ENCODE measurements at places on chromosomes 16 and 17.

- no peak for DNase-seq
These were observed 462.6 kb upstream of the MAF start for GRCh38 chr16:80063031-80063712.

DNA sequence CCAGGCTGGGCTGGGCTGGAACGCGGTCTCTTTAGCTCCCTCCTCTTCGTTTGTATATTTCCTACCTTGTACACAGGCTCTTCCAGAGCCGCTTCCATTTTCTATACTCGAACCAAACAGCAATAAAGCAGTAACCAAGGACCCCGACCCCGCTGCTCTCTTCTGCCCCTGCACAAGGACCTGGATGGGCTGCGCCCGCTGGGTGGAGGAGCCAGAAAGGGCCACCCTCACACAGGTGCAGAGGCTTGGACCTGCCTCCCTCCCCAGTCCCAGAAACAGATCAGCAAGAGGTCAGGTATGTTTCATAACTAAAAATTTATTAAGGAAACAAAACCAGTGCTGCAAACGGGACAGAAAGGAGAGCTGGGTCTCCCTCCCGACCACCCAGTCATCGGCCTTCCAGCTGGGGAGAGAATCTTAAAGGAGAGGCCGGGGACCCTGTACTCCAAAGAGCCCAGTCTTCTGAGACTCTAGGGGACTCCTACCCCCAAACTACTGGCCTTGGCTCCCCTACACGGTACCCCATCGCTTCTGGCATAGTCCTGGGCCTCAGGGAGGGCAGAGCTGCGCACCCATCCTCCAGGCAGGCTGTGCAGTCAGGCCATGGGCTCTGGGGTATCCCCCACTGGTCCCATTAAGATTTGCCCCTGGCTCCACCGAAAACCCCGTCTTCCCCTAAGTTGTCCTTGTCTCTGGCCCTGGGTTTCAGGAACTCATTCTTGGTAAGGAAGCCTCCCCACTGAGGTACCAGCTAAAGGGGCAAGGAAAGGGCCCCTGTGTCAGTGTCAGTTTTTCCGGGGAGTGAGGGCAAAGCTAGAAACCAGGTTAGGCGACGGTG lies 4.9 kb downstream of the HIC1 start:
- DNase-seq, result no peak

GRCh38 chr16:87721622-87722585 lies 43.9 kb downstream of the KLHDC4 start:
- no peak for DNase-seq

DNA sequence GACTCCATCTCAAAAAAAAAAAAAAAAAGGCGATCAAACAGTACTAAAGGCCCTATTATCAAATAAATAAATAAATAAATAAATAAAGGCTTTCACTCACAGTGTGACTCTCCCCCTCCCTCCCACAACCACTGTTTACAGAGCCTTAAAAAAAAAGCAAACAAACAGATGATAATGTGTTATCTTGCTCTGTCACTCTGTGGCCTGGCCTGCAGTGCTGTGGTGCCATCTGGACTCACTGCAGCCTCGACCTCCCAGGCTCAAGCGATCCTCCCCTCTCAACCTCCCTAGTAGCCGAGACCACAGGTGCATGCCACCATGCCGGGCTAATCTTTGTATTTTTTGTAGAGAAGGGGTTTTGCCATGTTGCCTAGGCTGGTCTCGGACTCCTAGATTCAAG lies 8.1 kb upstream of the NAGLU start:
- DNase-seq, result no peak

- DNase-seq, result no peak
These were observed 5.4 kb downstream of the CD2BP2 start for GRCh38 chr16:30349675-30350074.

DNA sequence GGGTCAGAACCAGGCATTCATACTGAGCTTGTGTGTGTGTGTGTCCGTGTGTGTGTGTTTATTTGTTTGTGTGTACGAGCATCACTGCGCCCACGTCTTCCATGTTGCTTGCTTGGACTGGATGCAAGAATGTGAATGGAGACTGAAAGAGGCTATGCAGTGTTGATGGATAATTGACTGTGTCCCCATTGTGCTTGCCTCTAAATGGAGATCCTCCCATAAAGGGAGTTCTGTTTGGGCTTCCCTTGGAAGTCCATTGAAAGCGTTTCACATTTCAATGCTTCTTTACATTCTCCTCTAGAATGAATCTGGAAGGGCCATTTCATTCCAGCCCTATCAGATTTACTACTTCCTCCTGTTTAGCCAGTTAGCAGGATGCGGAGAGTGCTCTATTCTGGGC lies 124.0 kb downstream of the GP2 start:
- DNase-seq, result no peak

DNA sequence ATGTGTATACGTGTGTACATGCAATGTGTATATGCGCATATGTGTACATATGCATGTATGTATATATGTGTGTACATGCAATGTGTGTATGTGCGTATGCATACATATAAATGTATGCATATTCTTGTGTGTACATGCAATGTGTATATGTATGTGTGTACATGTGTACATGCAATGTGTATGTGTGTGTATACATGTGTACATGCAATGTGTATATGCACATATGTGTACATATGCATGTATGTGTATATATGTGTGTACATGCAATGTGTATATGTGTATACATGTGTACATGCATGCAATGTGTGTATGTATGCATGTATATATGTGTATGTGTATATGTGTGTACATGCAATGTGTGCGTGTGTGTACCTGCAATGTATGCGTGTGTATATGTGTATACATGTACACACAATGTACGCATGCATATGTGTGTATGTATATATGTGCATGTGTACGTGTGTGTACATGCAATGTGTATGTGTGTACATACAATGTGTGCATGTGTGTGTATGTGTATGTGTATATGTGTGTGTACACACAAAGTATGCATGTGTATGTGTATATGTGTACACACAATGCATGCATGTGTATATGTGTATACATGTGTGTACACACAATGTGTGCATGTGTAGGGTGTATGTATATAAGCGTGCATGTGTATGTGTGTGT lies 167.7 kb downstream of the SHISA9 start:
- no peak for DNase-seq

DNA sequence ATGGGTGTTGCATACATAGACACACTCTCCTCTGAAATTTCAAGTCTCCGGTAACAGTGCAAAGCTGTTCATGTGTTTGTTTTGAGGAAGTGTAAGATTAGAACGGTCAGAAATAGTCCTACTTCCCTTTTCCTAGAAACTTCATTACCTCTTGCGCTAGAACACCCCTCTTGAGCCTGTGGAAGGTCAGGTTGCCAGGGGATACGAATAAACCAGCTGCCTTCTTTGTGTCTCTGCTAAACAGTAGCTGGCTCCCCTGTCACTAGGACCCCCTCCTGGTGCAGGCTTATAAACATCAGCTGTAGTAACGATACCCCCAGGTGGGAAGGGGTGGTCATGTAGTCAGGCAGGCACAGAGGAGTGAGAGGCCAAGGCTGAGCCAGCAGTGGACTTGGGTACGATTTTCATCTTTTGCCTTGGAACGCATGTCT lies 113.4 kb upstream of the RCVRN start:
- no peak for DNase-seq

DNA sequence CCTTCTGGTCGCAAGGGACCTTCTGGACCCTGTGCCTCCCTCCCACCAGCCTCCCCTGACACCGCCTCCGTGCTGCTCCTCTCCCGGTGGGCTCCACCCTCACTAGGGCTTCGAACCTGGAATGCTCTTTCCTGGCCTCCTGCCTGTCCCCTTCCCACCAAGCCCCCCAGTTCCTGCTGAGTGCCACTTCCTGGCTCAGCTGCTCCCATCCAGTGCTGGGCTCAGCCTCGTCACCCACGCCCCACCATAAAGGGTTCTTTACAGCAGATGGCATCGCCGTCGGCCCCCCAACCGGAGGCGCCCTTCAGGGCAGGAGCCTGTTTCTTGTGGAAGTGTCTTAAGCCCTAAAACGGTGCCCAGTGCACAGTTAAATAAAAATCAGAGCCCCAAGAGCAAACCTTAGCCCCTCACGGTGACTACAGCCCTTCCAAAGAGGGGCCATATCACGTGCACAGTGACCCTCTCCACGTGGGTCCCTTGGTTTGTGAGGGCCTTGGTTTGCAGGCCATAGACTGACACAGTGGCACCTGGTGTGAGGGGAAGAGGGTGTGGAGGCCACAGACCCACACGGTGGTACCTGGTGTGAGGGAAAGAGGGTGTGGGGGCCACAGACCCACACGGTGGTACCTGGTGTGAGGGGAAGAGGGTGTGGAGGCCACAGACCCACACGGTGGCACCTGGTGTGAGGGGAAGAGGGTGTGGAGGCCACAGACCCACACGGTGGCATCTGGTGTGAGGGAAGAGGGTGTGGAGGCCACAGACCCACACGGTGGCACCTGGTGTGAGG lies 111.4 kb downstream of the METRNL start:
- no peak for DNase-seq

- DNase-seq, result no peak
These were observed 1.7 kb downstream of the VTN start for GRCh38 chr17:28368306-28368831.

- DNase-seq, result no peak
These were observed 11.1 kb upstream of the PIK3R5 start for GRCh38 chr17:8976638-8977037.

DNA sequence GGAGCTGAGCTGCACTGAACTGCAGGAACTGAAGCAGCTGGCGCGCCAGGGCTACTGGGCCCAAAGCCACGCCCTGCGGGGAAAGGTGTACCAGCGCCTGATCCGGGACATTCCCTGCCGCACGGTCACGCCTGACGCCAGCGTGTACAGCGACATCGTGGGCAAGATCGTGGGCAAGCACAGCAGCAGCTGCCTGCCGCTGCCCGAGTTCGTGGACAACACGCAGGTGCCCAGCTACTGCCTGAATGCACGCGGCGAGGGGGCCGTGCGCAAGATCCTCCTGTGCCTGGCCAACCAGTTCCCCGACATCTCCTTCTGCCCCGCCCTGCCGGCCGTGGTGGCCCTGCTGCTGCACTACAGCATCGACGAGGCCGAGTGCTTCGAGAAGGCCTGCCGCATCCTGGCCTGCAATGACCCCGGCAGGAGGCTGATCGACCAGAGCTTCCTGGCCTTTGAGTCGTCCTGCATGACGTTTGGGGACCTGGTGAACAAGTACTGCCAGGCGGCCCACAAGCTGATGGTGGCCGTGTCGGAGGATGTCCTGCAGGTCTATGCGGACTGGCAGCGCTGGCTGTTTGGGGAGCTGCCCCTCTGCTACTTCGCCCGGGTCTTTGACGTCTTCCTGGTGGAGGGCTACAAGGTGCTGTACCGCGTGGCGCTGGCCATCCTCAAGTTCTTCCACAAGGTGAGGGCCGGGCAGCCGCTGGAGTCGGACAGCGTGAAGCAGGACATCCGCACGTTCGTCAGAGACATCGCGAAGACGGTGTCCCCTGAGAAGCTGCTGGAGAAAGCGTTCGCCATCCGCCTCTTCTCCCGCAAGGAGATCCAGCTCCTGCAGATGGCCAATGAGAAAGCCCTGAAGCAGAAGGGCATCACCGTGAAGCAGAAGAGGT lies 17.3 kb upstream of the ATP6V0C start:
- DNase-seq, result peak; percentile 8

DNA sequence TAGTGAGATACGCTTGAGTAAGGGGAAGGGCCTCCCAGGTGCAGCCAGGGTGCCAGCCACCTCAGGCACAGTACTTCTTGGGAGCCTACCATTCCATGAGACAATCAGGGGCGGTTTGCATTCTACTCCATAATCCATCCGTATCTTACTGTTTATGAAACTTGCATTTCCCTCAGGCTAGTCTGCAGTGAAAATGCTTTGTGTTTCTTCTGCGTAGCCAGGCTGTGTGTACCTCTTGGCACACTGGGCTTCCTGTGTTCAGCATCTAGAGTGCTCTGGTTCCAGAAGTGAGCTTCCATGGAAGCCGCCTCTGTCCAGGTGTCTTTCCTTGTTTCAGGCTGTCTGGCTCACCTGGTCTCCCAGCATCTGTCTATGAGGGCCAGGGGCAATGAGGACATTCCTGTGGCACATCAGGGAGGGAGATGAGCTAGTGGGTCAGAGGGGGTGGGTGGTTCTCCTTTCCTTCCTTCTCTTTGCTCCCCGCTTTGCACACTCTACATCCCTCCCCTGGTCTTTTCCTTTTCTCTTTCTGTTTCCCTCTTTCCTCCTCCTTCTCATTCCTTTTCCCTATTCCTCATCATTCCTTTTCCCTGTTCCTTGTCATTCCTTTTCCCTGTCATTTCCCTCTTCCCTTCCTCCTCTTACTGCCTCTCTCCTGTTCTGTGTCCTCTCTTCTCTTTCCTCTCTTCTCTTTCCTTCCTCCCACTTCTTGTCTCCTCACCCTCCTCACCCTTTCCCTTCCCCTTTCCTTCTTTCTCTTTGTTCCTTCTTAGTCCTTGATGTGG lies 386.5 kb downstream of the CPPED1 start:
- DNase-seq, result no peak

GRCh38 chr17:41396996-41397660 lies at the start of gene KRT31:
Gene KRT31 (minus strand): TSS chr17:41397608. CDS start chr17:41397539, 69 bp downstream.
- peak; percentile 84 for DNase-seq

DNA sequence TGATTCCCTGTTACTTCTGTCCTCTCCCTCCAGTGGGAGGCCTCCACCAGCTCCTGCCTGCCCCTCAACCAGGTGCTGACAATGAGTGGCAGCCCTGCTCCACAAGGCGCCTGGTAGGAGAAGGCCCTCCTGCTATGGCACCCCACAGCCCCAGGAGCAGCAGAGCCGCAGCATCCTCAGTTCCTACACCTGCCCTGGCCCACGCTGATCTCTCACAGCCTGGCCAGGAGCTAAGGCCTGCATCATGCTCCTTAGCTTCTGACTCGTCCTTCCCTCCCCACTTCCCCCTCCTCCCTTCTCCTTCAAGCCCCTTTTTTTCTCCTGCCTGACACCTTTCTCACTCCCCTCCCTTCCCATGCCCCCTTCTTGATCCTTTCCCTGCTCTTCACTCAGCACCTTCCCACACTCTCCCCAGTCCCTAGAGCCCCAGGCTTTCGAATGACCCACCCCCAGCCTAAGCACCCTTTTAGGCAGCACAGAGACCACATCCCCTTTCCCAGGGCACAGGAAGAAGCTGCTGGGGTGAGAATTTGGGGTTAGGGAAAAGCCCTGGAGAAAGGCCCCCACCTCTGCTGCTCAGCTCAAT lies 6.5 kb downstream of the PROCA1 start:
- no peak for DNase-seq

GRCh38 chr16:23624092-23624491 lies 17.0 kb downstream of the PALB2 start:
- DNase-seq, result no peak
